ENCODE measurements at places on chromosomes 7 and 10. TPM values are rescaled to one million over a fixed set of nuclear protein-coding genes. Genes with fewer than 3 reads are reported as not detected.

DNA sequence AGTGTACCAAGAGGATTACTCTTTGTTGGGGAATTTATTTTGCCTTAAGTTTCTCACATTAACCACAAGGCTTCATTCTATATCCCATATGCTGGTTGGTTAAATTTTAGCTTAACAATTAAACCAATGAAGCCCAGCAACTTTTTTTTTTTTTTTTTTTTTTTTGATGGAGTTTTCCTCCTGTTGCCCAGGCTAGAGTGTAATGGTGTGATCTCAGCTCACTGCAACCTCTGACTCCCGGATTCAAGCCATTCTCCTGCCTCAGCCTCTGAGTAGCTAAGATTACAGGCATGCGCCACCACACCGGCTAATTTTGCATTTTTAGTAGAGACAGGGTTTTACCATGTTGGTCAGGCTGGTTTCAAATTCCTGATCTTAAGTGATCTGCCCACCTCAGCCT is 75.0 kb upstream of the MKX start:
- no peak for DNase-seq

- DNase-seq: no peak
These were observed 54.0 kb upstream of the NMT2 start for GRCh38 chr10:15222511-15222910.

DNA sequence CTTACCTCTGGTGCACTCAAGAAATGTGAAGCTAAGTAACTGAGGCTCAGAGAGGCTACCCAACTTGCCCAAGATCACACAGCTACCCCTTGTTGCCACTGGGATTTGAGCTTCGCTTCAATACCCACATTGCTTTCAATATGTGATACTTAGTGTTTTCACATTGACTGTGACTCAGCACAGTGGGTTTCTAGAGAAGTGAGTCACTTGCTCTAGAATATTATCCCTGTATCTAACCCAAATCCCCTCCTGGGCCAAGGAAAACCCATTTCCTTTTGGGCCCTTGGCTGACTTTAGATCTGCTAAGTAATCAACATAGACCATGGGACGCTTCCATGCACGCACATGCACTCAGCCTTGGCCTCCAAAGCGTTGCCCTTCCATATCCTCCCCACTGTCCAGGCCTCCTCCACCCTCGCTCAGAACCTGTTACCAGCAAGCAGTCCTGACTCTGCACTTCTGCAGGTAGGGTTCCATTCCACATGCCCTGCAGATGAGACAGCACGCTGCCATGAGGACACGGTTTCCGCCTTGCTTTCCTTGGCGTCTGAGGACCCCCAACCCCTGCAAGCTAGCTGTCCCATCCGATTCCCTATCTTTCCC is 87.7 kb upstream of the CHST15 start:
- DNase-seq: no peak

DNA sequence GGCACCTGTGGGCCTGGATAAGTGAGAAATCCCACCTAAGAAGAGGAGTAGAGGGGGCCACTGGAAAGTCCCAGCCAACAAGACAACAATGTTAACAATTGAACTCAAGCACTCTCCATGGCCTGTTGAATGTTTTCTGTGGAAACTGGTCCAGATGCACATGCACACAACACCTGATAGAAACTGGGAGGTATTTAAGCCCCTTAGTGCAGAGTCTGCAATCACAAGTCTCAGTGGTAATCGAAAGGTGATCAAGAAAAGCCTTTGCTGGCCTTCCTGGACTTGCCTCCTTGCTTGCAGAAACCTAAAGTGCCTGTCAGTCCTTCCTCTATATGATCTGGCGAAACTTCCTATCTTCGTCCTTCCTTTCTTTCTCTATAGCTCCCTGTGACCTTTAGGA is 30.6 kb upstream of the HNRNPH3 start:
- no peak for DNase-seq

DNA sequence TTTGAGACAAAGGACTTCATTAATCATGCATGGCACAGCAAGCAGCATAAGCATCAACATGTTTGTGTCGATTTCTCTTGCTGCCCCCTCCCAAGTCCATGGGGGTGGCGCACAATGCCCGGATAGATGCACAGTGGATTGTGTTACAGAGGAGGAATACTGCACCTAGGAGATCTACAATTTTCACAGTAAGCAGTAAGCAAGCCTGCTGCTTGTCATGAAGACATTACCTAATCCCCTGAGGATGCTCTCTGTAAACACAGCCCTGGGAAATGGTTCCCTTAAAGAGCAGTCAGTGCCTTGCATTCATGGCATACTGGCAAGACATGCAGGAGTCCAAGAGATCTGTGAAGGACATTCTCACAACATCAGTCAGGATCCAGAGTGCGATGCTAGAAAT is 137.7 kb downstream of the ETV1 start:
- no peak for DNase-seq

DNA sequence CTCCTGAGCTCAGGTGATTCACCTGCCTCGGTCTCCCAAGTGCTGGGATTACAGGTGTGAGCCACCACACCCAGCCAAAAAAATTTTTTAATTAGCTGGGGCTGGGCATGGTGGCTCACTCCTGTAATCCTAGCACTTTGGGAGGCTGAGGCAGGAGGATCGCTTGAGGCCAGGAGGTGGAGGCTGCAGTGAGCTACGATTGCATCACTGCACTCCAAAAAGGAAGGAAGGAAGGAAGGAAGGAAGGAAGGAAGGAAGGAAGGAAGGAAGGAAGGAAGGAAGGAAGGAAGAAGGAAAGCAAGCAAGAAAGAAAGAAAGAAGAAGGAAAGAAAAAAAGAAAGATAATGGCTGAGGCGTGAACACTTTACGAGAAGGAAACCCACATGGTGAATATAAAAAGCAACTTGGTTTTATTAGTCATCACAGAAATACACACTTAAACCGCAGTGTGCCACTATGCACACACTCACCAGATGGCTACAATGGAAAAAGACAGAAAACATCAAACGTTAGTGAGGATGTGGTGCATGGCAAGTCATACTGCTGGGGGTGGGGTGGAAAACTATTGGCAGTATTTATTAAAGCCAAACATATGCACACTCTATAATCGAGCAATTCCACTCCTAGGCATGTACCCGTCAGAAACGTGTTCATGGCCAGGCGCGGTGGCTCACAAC is 4.4 kb upstream of the CCL26 start:
- no peak for DNase-seq

DNA sequence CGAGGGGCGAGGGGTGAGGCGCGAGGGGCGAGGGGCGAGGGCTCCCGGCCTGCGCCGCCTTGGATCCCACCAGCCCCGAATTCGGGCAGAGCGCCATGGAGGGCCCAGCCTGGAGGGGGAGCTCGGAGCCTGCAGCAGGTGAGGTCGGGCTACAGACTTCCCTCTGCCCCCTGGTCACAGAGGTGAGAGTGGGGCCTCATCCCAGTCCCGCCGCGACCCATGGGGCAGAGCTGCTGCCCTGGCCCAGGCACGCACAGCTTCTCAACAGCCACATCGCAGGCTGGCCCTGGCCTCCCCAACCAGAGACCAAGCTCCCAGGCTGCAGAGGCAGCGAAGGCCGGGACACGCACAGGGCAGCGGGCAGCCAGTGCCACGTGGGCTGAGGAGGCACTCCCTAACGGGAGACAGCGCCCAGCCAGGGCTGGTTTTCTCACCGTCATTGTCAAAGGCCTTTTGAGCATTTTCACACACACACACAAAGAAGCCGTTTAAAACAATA is 191.8 kb downstream of the PTPRN2 start:
- no peak for DNase-seq

- DNase-seq: peak; percentile 87
These were observed 24.8 kb downstream of the NPTX2 start for GRCh38 chr7:98641646-98642500.

- DNase-seq: no peak
These were observed 233.4 kb upstream of the SLC26A5 start for GRCh38 chr7:103679151-103680132.

GRCh38 chr10:91597197-91597881 is 35.5 kb downstream of the PPP1R3C start:
- DNase-seq: no peak

- DNase-seq: no peak
These were observed 1.0 kb downstream of the DDC start for GRCh38 chr7:50564171-50564570.

GRCh38 chr10:86689146-86689545 is 20.8 kb downstream of the LDB3 start:
- DNase-seq: no peak

DNA sequence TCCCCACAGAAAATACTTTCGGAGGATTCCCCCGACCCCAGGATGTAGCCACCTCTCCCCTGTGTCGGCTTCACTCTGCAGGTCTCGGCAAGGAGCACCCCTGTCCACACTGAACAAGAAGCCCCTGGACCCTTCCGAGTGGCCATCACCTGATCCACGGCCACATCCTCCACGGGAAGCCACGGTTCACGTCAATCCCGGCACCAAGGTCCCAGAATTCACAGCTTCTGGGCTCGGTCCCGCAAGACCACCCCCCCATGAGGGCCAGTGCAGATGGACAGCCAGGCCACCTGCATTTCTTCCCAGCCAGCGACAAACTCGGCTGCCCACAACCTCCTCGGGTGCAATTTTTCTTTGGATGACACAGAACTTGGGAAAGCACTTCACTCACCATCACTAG is 199.6 kb downstream of the PTPRN2 start:
- no peak for DNase-seq

- no peak for DNase-seq
These were observed 53.8 kb downstream of the PROSER2 start for GRCh38 chr10:11876805-11877590.

GRCh38 chr10:86071145-86071544 is 295.4 kb downstream of the GRID1 start:
- no peak for DNase-seq

DNA sequence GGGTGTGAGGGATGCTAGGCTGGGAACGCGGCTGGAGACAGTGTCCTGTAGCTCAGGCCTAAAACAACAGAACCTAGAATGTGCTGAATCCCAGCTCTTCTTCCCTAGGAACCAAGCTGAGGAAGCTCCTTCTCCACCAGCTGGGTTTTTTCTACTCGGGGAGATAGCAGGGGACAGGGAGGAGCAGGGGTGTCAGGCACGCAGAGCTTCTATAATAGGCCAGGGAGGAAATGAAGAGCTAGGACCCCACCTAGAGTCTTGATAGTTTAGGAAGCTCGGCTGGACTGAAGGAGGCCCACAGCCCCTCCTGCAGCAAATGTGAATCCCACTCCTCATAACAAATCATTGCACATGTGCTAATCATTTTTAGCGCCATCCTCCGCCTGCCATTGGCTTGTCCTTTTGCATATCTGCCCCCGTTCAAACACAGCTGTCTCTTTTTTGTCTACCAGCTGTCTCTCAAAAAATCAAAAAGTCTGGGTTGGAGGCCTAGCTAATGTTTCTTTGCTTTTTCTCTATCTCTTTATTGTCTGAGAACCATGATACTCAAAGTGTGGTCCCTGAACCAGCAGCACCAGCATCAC is 24.1 kb upstream of the FAM180A start:
- no peak for DNase-seq

- no peak for DNase-seq
These were observed 216.7 kb upstream of the KLF14 start for GRCh38 chr7:130950741-130951140.

GRCh38 chr7:29449569-29450260 is 113.9 kb upstream of the PRR15 start:
- no peak for DNase-seq

DNA sequence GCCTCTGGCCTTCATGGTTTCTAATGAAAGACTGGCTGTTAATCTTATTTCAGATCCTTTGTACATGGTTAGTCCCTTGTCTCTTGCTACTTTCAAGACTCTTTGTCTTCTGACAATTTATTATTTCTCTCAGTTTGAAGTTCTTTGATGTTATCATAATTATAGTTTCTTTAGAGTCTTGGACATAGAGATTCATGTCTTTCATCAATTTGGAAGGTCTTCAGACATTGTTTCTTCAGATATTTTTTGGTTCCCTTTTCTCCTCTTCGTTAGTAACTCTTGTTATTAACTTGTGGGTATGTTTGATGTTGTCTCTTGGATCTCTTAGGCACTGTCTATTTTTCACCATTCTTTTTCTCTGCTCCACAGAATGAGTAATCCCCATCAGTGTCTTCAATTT is 8.7 kb downstream of the ZNF37A start:
- DNase-seq: no peak

- no peak for DNase-seq
These were observed 66.5 kb downstream of the AFAP1L2 start for GRCh38 chr10:114337510-114338462.

DNA sequence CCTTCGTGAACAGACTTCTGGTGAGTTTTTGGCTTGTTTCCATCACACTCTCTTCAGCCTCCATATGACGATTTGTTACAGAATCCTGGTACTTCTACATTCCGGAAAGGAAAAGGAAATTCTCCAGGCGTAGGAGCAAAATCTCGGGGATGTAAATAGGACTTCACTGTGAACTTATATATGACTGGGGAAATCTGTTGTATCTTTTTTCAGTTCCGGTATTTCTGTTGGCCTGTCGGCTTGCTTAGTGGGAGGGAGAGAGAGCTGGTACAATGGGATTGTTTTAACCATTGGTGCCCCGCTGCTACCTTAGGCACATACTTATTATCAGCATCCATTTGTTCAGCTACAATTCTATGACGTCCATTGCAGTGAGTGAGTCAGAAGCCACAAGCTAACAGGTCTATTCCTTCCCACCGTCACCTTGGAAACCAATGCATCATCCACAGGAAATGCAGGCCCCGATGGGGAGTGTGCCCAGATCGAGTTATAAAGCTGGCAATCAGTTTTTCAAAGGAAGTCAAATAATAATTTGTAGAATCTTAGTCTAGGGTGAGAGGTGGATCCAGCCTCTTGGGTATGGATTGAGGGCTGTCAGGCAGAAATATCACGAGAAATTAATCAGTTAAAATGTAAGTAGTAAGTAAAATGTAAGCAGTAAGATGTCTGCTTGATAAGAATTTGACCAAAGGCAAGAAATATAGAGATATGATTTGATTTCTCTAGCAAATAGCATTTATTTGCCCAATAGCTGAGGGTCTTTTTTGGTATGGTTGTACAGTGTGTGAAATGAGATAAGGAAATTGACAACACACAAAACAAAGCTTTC is 92.0 kb upstream of the MKLN1 start:
- DNase-seq: no peak

- no peak for DNase-seq
These were observed 6.6 kb upstream of the INSIG1 start for GRCh38 chr7:155291045-155291530.

- no peak for DNase-seq
These were observed 18.9 kb downstream of the RCC1L start for GRCh38 chr7:75054744-75055143.

- DNase-seq: peak; percentile 65
These were observed 74.7 kb downstream of the CACNB2 start for GRCh38 chr10:18214691-18215563.

The SUN3 gene
- not detected for polyA plus RNA-seq

The UNCX gene
- not detected for polyA plus RNA-seq

The MAT1A gene
- polyA plus RNA-seq: not detected

The EVX1 gene
- not detected for polyA plus RNA-seq

The GDF10 gene
- polyA plus RNA-seq: 1.4 TPM

The FAM131B gene
- polyA plus RNA-seq: 3.0 TPM

The PAX4 gene
- not detected for polyA plus RNA-seq

The CHST3 gene
- polyA plus RNA-seq: 11.3 TPM

Measured in muscle of back (tissue), 13 donors.